ENCODE measurements at places on chromosomes 3 and 15.

GRCh38 chr3:183967693-183968092 is 50.0 kb downstream of the ABCC5 start:
- DNase-seq, result no peak

GRCh38 chr3:181486141-181486885 is 225.4 kb upstream of the SOX2 start:
- DNase-seq, result no peak

GRCh38 chr3:153829606-153830170 is 291.5 kb upstream of the ARHGEF26 start:
- no peak for DNase-seq

- DNase-seq, result no peak
Observed at GRCh38 chr3:7734456-7734855, 767.2 kb upstream of the LMCD1 start.

DNA sequence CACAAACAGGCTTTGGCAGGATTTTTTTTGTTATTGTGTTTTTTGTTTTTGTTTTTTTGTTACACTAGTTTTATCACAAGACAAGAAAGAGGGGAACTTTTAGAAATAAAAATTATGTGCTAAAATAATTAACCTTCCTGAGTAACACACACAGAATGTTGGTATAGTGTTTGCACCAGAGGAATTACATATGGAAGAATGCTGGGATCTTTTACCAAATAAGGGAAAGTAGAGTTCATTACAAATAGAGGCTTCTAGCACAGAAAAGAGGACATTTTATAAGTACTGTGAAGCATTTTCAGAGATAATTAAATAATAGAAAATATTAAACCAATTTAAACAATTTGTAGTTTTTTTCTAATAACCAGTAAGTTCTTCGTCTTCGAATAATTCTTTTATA is 116.0 kb downstream of the IGF1R start:
- no peak for DNase-seq

Data from hematopoietic multipotent progenitor cell treated with erythropoietin and hydrocortisone succinate and interleukin-3 and kit ligand, for 15 days (in vitro differentiated cells).